ENCODE measurements at places on chromosomes 3 and 15.

- DNase-seq, result no peak
These were observed 61.3 kb upstream of the ACKR4 start for GRCh38 chr3:132535575-132536441.

DNA sequence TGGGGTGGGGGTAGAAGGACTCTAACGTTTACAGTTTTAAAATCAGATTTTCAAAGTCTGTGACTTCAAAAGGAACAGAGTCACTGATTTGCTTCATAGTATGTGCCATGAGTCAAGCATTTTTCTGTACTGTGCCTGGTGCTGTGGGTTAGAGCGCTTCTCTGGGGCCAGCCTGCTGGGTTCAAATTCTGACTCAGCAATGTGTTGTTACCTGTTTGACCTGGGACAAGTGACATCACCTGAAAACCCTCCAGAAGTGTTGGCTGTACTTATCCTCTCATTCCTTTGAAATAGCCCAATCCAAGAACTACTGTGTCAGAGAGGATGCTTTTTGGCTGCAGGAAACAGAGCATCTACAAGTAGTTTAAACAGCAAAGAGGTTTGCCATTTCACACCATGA is 101.7 kb downstream of the LSM3 start:
- DNase-seq, result no peak

DNA sequence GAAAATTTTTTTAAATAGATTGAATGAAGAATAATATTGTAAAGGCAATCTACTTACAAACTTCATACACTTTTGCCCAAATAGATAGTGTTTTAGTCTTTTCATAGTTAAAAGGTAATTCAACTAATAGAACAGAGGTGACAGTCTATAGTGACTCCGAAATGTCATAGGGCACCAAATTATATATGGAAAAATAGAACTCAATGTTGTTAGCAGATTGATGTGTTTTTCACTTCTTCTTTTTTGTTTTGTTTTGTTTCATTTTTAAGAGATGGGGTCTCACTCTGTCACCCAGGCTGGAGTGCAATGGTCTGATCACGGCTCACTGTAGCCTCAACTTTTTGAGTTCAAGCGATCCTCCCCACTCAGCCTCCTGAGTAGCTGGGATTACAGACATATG is 721 bp downstream of the CSTA start:
- no peak for DNase-seq

DNA sequence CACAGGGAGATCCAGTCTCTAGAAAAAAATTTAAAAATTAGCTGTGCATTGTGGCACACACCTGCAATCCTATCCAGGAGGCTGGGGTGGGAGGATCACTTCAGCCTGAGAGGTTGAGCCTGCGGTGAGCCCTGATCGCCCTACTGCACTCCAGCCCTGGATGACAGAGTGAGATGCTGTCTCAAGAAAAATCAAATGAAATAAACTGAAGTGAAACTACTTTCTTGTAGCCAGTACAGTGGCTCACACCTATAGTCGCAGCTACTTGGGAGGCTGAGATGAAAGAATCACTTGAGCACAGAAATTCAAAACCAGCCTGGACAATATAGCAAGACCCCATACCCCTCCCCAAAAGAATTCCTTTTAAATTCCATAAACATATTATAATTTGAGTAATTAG is 35.4 kb downstream of the SMARCC1 start:
- DNase-seq, result no peak

DNA sequence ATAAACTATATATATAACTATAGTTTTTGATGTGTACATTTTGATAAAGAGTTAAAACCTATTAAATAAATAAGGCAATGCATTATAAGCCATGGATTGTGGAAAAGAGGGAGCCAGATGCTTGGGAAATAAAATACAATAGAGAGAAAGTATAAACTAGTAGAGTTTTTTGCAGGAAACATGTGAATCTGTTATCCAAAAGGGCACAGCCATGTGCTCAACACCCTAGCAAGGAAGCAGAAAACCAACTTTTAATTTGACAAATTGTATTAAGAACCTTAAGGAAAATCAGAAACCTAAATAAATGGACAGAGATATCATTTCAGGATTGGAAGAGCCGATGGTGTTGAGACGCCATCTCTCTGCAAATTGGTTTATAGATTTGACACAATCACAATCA is 63.5 kb downstream of the ITGB5 start:
- no peak for DNase-seq

GRCh38 chr3:182491577-182491976 is 301.7 kb upstream of the ATP11B start:
- no peak for DNase-seq

DNA sequence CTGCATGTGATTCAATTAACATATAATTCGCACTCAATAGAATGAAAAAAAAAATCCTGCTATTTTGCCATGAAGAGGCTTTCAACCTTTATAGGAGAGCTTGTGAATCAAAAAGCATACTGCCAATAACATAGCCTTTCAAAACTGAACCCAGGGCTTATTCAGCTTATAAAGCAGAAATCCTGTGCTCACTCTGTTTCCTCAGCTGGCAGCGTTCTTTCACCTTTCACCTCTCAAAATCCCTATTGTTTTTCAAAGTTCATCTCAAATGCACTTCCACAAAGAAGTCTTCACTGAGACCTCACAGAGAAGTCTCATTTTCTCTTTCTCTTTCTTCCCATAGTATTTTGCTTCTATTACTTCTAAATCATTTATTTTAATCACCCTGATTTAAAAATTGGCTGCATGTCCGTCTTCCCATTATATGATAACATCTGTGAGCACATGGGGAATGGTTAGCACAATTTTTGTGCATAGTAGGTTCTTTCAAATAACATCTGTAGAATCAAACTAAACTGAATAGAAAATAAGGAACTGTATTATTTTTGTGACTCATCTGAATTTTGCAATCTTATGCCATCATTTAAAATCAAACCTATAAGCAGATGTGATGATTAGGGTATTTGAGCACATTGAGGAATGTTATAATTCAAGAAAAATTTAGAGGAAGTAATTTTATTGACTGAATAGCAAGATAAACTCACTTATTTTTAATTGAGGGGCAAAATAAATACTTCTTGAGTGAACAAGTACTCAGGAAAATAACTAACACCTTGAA is 373.4 kb downstream of the NLGN1 start:
- no peak for DNase-seq

GRCh38 chr15:90761629-90762028 is 44.5 kb downstream of the BLM start:
- DNase-seq, result no peak

DNA sequence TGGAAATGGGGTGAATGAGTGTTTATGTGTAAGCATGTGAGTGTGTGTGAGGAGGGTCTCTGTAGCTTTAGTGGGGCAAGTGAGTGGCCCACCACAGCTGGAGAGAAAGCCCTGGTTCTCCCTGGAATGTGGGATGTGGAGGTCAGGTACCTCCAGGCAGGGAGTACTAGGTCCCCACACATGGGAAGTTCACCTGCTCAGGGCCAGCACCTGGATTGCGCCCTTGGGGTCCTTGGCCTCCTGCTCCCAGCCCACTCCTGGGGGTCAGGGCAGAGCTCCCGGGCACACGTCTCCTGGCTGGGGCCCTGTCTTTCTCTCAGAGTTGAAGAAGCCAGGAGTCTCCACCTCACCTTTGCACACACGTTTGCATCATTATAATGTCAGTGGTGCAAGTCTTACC is 40.0 kb upstream of the TMCC1 start:
- DNase-seq, result no peak

DNA sequence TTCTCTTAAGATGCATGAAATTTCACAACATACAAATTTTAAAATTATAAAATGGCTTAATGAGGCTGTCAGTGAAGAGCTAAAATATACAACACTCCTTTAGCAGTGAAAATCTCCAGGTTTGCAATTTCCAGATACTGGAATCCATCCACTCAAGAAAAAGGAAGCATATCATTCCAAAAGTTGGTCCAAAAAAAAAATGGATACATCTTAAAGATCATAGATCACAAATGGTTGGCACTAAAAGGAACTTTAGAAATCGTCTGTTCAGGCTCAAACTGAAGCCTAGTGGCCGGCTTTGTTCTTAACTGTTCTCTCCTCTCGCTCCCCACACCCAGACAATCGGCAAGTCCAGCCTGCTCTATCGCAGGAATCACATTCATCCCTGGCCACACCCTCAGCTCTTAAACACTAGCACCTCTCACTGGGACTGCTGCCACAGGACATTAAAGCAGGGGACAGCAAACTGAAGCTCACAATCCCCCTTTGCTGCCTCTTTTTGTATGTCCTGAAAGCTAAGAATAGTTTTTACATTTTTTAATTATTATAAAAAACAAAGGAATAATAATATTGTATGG is 130.3 kb upstream of the CDIN1 start:
- no peak for DNase-seq

- DNase-seq, result no peak
These were observed 5.1 kb downstream of the HPS3 start for GRCh38 chr3:149134575-149134974.
